ENCODE measurements at places on chromosomes 3 and 15. TPM values are rescaled to one million over a fixed set of nuclear protein-coding genes. Genes with fewer than 3 reads are reported as not detected.
A peak's percentile ranks its signal among the peaks of the same experiment; 100 is the strongest.

DNA sequence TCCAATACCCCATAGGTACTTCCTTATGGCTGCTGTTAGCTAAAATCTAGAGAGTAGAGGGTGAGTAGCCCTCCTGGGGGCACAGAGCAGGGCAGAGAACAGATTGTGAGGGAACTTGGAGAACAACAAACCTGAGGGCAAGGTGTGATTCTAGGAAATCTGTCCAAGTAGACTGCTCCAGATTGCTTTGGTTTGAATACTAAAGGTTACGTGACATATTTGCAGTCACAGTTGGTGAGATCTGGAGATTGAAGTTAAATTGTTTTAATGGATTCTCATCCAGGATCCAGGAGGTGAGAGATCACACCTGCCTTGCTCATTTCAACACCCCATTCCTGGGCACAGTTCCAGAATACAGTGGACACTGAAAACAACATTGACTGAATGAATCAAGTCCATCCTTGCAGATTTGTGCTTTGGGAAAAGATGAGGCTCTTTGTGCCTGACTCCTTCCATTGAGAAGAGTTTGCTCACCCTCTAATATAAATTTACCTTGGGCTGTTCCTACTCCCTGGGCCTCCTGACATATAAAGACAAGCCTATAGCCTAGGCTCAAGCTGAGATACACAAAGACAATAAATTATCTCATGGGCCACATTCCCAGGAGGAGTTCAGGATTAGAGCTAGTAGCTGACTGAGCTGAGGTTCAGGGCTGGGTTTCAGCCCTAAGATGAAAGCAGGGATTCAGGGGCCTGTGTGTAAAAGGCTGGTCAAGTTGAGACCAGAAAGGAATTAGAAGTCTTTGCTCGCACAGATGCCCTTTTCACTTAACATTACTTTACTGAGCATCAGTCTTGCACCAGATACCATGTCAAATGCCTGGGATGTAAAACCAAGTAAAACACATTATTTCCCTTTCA is 400.9 kb upstream of the MCTP2 start:
- no peak for DNase-seq

GRCh38 chr3:133441867-133442270 is 42.0 kb downstream of the BFSP2 start:
- DNase-seq, result no peak

- no peak for DNase-seq
Measured at GRCh38 chr15:95134431-95135110, 903.2 kb downstream of the MCTP2 start.

DNA sequence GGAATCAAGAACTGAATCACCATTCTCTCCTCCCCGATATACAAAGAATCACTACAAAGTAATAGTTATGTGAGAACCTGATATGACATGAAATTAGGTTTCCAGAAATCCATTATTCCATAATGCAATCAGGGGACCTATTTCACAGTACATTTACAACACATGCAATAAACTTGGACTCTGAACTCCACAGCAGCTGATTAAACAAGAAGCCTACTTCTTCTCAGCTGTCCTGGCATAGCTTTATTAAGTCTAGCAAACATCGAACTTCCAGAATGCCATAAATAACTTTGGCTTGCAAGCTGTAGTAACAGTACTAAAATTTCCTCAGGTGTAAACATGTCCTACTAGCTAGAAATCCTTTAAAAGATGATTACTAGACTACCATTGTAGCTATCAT is 17.8 kb downstream of the PDCD10 start:
- peak; percentile 89 for DNase-seq

DNA sequence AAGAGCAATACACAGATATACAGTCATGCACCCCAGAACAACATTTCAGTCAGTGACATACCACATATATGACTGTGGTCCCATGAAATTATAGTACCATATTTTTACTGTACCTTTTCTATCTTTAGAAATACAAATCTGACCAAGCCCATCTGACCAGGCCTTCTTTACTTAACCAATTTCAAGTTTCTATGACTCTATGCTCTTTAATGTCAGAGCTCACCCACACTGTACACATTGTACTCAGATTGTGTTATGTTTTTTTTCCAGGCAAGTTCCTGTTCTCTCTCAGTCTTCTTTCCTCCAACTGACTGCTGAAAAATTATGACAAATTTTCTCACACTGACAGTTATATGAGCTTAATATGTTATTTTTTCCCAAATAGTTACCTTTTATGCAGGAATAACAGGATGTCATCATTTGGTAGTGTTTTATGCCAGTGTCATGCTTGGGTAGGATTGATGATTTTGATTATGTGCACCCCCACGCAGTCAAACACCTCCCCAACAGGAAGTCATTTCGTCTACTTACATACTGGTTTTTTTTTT is 8.0 kb upstream of the CBLB start:
- DNase-seq, result no peak

Gene SERINC4
- total RNA-seq, result not detected
